NCI-H446 treated with DMSO at 0.1 percent for 48 hours (cell line): ENCODE measurements at places on chromosomes 2 and 18.

DNA sequence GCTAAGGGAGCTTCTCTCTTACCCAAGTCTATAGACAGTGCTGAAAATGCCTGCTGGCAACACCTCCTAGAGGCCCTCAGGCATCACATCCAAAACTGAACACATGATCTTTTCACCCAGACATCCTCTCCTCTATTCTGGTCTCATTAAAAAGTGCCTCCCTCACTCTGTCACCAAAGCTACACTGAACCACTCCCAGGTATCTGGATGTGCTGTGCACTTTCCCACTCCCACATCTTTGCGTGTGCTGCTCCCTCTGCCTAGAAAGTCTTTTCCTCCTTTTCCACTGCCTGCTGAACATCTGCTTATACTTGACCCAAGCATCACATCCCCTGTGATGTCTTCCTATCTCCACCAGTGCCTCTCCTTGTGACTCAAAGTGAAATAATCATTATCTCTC is 26.1 kb upstream of the STPG4 start:
- DNase-seq = no peak

DNA sequence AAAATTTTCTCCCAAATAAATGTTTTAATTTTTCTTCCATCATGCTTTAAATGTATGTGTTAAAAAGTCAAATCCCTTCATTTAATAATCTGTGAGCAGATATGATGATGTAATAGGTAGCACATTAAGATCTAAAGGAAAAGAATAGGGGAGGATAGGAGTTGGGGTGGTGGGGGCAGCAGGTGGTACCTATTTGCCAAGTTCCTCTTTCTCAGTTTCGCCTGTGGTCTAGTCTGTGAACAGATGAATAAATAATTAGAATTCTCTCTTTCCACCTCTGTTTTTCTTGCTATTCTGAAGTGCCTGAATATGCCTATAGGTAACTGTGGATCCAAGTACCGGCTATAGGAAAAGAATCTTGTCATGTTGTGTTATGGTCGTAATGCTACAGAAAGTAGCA is 152.5 kb downstream of the NRXN1 start:
- DNase-seq = no peak

- DNase-seq = no peak
Measured at GRCh38 chr2:17184512-17184911, 333.7 kb downstream of the RAD51AP2 start.

DNA sequence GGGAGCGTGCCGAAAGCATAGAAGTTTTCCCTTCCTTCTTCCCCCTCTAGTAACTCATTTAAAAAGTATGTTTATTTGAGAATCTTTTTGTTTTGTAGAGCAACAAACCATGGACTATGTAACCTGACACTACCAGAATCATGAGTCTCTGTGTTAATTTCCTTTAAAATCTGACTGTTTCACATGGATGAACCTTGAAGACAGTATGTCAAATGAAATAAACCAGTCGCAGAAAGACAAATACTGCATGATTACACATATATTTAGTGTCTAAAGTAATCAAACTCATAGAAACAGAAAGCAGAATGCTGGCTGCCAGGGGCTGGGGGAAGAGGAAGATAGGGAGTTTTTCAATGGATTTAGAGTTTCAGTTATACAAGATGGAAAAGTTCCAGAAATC is 32.3 kb downstream of the PTPN2 start:
- no peak for DNase-seq

DNA sequence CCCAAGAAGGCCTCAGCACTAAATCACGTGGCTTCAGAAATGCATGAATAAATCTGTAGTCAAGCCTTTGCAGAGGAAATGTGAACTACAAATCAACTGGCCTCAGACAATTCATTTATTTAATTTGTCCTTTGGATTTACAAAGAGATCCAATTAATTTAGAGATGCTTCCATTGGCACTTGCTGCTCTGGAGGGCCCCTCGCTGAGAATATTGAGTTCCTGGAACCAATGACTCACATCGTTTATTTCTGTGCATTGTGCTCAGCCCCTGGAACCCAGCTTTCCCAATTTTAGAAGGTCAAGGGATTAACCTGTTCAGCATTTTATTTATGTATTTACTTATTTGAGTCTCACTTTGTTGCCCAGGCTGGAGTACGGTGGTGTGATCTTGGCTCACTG is 47.2 kb upstream of the MGAT4A start:
- peak; percentile 51 for DNase-seq

DNA sequence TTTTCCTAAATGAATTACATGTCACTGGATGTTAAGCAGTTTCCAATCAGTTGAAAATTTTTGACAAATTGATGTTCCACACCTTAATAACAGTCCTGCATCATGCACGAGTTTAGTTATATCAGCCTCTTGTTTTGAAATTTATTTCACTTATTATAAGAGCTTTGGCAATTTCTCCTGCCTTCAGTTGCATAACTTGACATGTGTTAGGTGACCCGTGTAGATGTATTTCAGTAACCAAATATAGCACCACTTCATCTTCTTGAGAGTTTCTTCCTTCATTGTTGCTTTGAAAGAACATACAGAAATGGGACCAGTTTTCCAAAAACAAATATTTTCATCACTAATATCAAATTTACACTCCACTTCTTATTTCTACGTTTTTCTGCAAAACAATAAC is 202.7 kb downstream of the PDE11A start:
- no peak for DNase-seq

GRCh38 chr2:55118643-55119083 is 68.4 kb upstream of the RTN4 start:
- no peak for DNase-seq
